Naive thymus-derived CD4-positive, alpha-beta T cell (primary cell): ENCODE measurements at places on chromosomes 13 and 19. TPM values are rescaled to one million over a fixed set of nuclear protein-coding genes. Genes with fewer than 3 reads are reported as not detected.

GRCh38 chr13:59229401-59229800 lies 934.3 kb downstream of the DIAPH3 start:
- no peaks in the 10 kb centered on the region for H3K36me3 ChIP-seq
- DNase-seq = no peak
- H3K4me3 ChIP-seq = no peak overlapping the region

GRCh38 chr19:44367024-44367423 lies 10.5 kb upstream of the ZNF112 start:
- no peak for DNase-seq
- H3K4me3 ChIP-seq = no peak overlapping the region
- H3K4me1 ChIP-seq = no peaks in the 10 kb centered on the region
- H3K27me3 ChIP-seq = no peaks in the 10 kb centered on the region
- no peaks in the 10 kb centered on the region for H3K36me3 ChIP-seq

DNA sequence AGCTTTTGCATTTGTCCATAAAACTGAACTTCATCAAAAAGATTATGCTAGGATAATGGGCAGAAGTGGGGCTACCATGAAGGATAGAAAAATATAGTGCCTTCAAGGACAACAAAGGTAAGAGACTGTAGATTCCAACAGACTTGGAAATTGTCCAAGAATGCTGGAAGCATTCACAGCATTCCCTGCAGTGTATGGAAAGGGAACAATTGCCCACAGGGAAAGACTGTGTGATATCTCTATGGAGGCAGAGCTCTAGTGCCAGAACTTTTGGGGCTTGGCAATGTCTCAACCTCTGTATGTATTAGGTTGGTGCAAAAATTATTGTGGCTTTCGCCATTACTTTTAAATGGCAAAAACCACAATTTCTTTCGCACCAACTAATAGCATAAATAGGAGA lies 1598.8 kb upstream of the MIR17HG start:
- H3K27me3 ChIP-seq = no peaks in the 10 kb centered on the region
- no peak for DNase-seq
- no peaks in the 10 kb centered on the region for H3K4me1 ChIP-seq
- H3K4me3 ChIP-seq = no peak overlapping the region
- no peaks in the 10 kb centered on the region for H3K36me3 ChIP-seq

DNA sequence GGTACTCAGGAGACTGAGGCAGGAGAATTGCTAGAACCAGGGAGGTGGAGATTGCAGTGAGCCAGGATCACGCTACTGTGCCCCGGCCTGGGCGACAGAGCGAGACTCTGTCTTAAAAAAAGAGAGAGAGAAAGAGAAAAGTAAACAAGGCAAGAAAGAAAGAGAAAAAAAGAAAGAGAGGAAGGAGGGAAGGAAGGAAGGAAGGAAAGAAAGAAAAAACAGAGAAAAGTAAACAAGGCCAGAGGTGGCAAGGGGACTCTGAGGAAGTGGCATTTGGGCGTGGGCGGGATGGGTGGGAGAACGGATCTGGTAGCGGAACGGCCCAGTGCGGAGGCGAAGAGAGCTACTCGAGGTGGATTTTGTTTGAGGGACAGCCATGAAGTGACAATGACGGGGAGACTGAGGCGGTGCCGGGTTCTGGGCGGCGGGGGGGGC lies 7.5 kb upstream of the ARRDC2 start:
- no peaks in the 10 kb centered on the region for H3K27me3 ChIP-seq
- no peak for DNase-seq
- H3K4me1 ChIP-seq = peaks cover 24% of the 10 kb centered on the region

GRCh38 chr13:101307181-101307701 lies 109.1 kb downstream of the NALCN start:
- H3K27ac ChIP-seq = no peak overlapping the region
- no peak overlapping the region for H3K4me3 ChIP-seq
- no peak for DNase-seq
- no peaks in the 10 kb centered on the region for H3K27me3 ChIP-seq

DNA sequence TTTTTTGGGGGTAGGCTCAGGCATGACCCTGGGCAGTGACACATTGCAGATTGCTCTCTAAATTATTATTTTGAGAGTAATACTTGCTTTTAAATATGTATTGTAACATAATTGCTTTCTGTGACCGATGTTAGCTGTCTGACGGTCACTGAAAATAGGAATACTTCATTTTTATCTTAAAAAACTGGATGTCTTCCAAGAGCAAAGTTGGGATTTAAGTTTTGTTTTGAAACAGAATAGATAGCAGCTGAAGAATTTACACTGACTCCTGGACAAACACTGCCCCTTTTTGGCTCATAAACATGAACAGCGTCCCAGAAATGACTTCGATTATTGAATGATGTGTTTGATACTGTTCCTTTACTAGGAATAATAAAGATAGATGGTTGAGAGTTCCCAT lies 535.9 kb downstream of the GPC5 start:
- no peak overlapping the region for H3K4me3 ChIP-seq
- no peaks in the 10 kb centered on the region for H3K36me3 ChIP-seq
- no peak overlapping the region for H3K27ac ChIP-seq
- H3K4me1 ChIP-seq = no peaks in the 10 kb centered on the region
- no peak for DNase-seq

DNA sequence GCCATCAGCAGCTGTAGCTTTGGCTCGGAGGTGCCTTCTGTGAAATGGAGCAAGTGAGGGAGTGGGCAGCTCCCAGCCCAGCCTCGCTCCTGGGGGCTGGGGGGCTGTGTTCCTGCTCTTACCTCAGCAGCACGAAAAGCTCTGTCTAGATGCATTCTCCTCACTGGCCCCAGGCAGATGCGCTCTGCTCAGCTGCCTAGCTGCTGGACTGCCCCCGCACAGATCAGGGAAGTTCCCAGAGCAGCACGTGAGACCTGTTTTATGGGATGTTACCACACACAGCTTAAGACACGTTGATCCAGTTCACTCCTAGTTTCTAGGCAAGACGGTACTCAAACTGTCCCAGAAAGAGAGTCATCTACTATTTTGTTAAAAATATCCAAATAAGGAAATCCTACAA lies 13.6 kb downstream of the LCP1 start:
- peak; percentile 61 for DNase-seq
- peak overlapping the region; percentile 15 for H3K4me3 ChIP-seq
- H3K36me3 ChIP-seq = no peaks in the 10 kb centered on the region
- H3K4me1 ChIP-seq = peaks cover 87% of the 10 kb centered on the region

DNA sequence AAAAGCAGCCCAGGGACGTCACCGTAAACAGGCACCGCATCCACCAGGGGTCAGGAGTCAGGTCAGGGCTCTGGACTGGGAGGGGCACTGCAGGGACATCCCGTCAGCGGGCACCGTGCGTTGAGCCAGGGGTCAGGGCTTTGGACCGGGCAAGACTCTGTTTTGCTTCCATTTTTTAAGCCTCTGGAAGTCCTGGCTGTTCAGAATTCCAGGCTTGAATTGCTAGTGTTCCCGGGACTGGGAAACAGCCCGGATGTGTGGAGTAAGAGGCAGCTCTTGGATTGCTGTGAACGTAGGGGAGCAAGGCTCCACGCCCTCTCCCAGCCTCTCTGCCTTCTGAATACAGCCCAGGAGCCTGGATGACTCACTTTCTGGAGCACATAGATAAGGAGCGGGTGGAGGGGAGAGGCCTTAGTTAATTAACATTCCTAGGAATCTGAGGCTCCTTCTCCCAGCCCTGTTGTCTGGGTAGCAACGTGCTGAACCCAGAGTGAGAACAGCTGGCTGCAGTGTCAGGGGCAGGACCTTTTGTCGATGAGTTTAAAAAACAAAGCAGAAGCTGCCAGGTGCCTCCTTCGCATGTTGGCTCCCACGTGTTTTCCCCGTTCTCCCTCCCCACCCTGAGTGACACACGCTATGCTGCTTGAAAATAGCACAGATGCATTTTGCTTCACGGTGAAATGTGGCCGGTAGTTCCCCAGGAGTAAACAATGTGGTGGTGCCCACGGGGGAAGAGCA lies 21.9 kb downstream of the ATP11A start:
- no peaks in the 10 kb centered on the region for H3K27me3 ChIP-seq
- no peaks in the 10 kb centered on the region for H3K4me1 ChIP-seq
- DNase-seq = no peak
- no peak overlapping the region for H3K4me3 ChIP-seq

GRCh38 chr19:41646589-41647204 lies 19.8 kb upstream of the CEACAM4 start:
- peak; percentile 18 for DNase-seq
- no peaks in the 10 kb centered on the region for H3K27me3 ChIP-seq
- H3K4me3 ChIP-seq = no peak overlapping the region
- H3K27ac ChIP-seq = no peak overlapping the region

DNA sequence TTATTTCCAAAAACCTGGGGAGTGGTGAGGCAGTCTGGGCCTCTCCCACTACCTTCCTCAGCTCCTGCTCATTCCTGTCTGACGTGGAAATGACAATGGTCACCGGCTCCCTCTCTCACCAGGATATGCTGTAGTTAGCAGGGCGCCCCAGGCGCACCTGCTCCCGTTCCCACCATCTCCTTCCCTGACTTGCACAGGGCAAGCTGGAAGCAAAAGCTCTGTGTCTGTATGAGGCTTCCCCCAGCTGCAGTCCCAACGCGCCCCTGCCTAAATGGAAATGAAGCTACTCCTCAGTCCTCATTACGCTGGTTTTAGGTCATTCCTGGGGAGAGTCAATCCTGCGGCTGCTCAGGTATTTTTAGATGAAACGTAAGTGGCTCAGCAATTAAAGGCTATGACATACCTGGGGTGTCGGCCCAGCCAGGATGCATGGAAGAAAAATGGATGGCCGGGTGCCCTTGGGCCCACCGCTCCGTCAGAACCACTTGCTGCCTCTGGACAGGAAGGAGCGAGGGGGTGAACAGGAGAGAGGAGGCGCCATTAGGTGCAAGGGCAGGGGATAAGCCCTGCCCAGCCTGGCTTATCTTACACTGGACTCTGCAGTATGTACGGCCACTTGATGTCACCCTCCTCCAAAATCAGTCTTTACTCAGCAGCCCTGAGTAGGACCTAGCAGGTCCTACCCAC lies 32.4 kb downstream of the DHRS12 start:
- H3K4me3 ChIP-seq = no peak overlapping the region
- no peak overlapping the region for H3K27ac ChIP-seq
- no peak for DNase-seq
- no peaks in the 10 kb centered on the region for H3K4me1 ChIP-seq
- H3K36me3 ChIP-seq = no peaks in the 10 kb centered on the region

DNA sequence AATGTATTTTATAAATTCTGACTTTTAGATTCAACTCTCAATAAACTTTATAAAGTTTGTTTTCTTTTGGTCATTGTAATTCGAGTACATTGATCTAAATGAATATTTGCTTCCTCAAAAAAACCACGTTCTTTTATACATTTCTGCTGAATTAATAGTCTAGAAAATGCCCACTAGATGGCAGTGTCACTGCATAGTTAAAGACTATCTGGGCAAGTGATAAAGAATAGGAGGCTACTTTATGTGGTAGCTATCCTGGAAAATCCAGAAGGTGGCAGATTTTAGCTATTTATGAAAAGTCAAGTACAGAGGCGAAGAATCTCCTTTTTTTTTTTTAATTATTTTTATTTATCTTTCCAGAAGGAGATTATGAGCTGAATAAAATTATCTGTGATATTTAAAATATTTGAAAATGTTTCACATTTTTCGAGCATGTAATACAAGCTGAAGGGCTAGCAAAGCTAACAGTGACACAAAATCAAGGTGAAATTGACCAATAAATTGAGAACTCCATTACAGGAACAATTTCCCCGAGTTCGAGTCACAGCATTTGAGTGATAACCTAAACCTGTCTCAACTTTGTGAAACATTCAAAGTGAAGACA lies 221.8 kb downstream of the OLFM4 start:
- no peak overlapping the region for H3K27ac ChIP-seq
- H3K36me3 ChIP-seq = no peaks in the 10 kb centered on the region
- peak; percentile 11 for DNase-seq
- H3K4me1 ChIP-seq = no peaks in the 10 kb centered on the region

- no peaks in the 10 kb centered on the region for H3K27me3 ChIP-seq
- H3K4me1 ChIP-seq = no peaks in the 10 kb centered on the region
- no peaks in the 10 kb centered on the region for H3K36me3 ChIP-seq
- no peak overlapping the region for H3K27ac ChIP-seq
These were observed 54.0 kb downstream of the LRCH1 start for GRCh38 chr13:46606970-46607369.

DNA sequence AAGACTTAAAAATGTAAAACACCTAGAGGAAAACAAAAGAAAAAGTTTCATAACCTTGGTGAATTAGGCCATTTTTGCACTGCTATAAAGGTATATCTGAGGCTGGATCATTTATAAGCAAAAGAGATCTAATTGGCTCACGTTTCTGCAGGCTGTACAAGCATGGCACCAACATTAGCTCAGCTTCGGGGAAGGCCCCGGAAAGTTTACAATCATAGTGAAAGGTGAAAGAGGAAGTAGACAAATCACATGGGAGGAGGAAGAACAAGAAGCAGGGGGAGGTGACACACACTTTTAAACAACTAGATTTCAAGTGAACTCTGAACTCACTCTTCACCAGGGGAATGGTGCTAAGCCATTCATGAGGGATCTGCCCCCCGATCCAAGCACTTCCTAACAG lies 1358.5 kb upstream of the PCDH9 start:
- no peak overlapping the region for H3K27ac ChIP-seq
- DNase-seq = no peak
- no peak overlapping the region for H3K4me3 ChIP-seq
- no peaks in the 10 kb centered on the region for H3K36me3 ChIP-seq
- no peaks in the 10 kb centered on the region for H3K4me1 ChIP-seq
- no peaks in the 10 kb centered on the region for H3K27me3 ChIP-seq

DNA sequence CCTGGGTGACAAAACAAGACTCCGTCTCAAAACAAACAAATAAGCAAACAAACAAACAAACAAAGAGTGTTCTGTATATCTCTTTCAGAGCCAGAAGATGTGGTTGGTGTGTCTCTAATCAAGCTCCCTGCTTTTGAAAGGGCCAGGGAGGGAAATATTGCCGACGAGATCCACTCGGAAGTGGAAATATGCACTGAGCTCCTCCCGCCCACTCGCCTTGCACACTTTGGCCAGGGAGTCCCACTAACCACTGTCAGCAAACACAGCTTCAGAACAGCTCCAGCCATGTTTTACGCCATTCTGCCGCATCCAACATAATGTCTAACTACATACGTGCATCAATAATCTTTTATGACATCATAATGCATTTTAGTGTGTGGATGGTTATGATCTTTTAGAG lies 155.5 kb upstream of the VSTM2B start:
- H3K4me1 ChIP-seq = no peaks in the 10 kb centered on the region
- no peaks in the 10 kb centered on the region for H3K36me3 ChIP-seq
- no peak overlapping the region for H3K4me3 ChIP-seq
- H3K27ac ChIP-seq = no peak overlapping the region

GRCh38 chr13:66958611-66959010 lies 271.5 kb downstream of the PCDH9 start:
- no peaks in the 10 kb centered on the region for H3K27me3 ChIP-seq
- H3K27ac ChIP-seq = no peak overlapping the region
- H3K4me3 ChIP-seq = no peak overlapping the region
- no peaks in the 10 kb centered on the region for H3K4me1 ChIP-seq

- no peaks in the 10 kb centered on the region for H3K36me3 ChIP-seq
- H3K27me3 ChIP-seq = no peaks in the 10 kb centered on the region
- H3K4me1 ChIP-seq = peaks cover 4% of the 10 kb centered on the region
- no peak for DNase-seq
- H3K27ac ChIP-seq = no peak overlapping the region
These were observed 4.2 kb downstream of the NRTN start for GRCh38 chr19:5809053-5809452.

The DUS3L gene
- 56.5 TPM for polyA plus RNA-seq

The SNAPC2 gene
- 11.5 TPM for polyA plus RNA-seq

The C13orf42 gene
- polyA plus RNA-seq = not detected

The KLK1 gene
- polyA plus RNA-seq = not detected

The PSG11 gene
- not detected for polyA plus RNA-seq

The TEX26 gene
- polyA plus RNA-seq = not detected

The CELF5 gene
- not detected for polyA plus RNA-seq

The FDX2 gene
- 19.4 TPM for polyA plus RNA-seq

The CERS1 gene
- not detected for polyA plus RNA-seq

The TMEM86B gene
- polyA plus RNA-seq = 3.3 TPM

The TMEM59L gene
- 0.37 TPM for polyA plus RNA-seq
